Spinal cord (tissue), 10 donors: ENCODE measurements at places on chromosomes 5 and 9.

DNA sequence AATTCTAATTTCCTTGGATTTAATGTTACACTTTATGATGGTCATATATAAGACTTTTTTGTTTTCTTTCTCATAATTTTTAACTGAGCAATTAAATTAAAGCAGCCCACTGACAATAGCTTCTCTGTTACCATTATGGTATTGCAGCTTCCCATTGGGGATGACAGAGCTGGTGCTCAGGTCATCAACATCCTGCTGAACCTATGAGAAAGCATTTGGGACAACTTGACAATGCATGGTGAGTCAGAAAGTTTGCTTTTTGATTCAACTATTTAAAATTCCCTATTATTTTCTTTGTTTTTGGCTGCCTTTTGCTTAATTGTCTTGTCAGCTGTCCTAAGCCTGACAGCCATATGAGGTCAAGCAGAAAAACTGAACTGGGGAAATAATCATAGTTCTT, 487.4 kb upstream of the RIOK2 start:
- DNase-seq = no peak

- no peak for DNase-seq
Measured at GRCh38 chr5:120512068-120512467, 48.0 kb downstream of the PRR16 start.

GRCh38 chr9:114412048-114412683, 24.4 kb upstream of the AKNA start:
- no peak for DNase-seq

- DNase-seq = peak; percentile 91
Measured at GRCh38 chr9:125407974-125408900, 146.6 kb downstream of the GAPVD1 start.

- peak; percentile 91 for DNase-seq
Measured at GRCh38 chr9:6827439-6828145, 69.8 kb downstream of the KDM4C start.

GRCh38 chr9:134127065-134127580, 8.8 kb upstream of the WDR5 start:
- no peak for DNase-seq

DNA sequence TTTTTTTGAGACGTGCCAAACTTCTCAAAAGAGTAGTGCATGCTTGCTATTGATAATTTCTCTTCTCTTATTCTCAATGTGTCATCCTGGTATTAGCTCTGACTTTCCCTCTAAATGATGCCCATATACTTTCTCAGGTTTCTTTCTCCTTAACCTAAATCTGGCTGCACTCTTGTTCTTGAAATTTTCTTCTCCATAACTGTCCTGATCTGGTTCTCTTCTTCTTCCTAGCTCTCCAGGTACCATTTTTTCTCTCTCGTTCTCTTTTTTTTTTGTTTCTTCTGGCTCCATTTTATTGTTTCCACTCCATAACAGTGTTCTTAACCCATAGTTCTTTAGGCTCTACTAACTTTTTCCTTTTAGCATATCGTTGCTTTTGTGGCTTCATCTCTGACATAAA, 47.9 kb downstream of the ACTBL2 start:
- no peak for DNase-seq

DNA sequence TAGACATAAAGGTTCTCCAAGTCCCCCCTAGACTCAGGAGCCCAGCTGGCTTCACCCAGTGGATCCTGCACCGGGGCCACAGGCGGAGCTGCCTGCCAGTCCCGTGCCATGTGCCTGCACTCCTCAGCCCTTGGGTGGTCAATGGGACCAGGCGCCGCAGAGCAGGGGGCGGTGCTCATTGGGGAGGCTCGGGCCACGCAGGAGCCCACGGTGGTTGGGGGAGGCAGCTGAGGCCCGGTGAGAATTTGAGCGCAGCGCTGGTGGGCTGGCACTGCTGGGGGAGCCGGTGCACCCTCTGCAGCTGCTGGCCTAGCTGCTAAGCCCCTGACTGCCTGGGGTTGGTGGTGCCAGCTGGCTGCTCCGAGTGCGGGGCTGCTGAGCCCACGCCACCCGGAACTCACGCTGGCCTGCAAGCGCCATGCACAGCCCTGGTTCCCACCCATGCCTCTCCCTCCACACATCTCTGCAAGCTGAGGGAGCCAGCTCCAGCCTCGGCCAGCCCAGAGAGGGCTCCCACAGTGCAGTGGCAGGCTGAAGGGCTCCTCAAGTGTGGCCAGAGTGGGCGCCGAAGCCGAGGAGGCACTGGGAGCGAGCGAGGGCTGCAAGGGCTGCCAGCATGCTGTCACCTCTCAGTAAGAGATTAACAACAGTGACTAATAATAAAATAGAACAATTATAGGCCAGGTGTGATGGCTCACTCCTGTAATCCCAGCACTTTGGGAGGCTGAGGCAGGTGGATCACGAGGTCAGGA, 65.9 kb downstream of the SPATA31D1 start:
- no peak for DNase-seq

DNA sequence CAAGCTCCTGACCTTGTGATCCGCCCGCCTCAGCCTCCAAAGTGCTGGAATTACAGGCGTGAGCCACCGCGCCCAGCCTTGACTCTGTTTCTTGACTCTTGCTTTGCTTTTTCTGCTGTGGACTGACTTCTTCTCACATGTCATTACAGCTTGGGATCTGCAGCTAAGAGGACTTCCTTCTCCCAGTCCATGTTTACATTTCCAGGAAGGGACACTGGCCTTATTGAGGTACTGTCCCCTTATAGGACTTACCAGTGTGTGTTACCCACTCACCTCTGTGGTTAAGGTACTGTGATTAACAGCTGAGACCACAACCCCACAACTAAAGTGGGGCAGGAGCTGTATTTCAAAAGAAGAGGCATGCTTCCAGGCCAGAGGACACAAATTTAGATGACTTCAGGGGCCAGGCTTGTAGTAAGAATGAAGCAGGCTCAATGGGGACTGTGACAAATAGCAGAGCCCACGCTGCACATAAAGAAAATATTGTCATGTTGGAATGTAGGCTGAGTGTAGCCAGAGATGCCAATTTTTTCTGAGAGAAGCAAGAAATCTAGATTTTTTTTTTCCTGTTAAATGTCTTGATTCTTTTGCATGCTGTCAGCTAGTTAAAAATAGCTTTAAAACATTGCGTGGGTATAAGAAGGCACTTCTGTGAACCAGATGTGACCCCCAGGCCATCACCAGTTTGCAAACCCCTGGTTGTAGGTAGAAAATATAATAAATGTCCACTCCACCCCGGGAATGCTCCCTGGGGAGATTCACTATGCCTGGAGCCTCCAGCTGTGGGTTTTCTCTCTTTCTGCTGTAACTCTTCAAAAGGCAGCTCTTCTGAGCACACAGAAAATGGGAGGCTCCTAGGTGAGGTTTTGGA, 75.0 kb downstream of the PTPDC1 start:
- peak; percentile 26 for DNase-seq

DNA sequence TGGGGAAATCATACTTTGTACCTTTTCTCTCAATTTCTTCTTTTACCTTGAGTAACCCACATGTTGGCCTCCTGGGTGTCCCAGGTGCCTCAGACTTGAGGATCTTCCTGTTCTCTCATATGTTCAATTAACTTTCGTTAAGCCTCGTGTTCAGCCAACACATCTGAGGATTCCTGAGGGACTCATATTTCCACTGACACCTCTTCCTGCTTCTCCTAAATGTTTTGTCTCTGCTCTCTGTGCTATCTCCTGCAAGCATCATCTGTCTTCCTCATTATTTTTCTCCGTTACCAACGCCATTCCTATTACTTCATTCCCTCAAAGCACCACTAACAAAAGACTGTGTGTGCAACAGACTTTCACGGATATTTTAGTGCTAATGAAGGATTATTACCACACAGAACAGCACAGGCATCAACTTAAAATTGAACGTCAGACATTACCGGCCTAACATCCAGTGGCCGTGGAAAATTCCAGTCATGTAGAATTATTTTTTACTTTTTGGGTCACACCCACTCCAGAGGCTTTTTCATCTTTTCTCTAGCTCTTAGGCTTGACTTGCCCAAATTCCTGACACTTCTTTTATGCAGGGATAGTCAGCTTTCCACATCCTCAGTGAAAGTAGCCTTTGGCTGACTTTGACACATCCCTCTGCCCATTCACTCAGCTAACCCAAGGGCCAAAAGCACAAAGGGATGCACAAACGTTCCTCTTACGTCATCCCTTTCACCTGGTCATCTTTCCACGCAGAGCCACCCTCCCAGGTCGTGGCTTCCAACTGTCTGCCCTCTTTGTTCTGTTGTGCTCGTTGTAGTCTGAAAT, 46.0 kb upstream of the OSMR start:
- no peak for DNase-seq

GRCh38 chr5:124920909-124921666, 174.6 kb upstream of the ZNF608 start:
- peak; percentile 49 for DNase-seq

GRCh38 chr9:98520221-98520960, 188.3 kb downstream of the GABBR2 start:
- no peak for DNase-seq

DNA sequence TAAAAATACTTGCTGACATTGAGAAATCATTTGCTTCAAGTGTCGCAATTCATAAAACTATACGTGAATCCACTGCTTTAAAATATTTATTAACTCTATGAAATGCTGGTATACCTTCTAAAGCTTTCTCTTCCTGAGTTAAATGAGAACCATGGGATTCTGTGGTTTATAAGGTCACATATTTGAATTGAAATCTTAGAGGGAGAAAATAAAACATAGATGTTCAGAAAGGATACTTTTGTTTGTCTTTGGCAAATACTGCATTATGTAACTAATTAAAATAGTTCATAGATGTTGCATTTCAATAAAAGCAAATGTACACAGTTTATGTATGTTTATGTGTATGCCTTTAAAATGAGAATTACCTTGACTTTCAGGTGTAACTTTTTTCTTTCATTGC, 250.1 kb downstream of the FAM170A start:
- no peak for DNase-seq

- no peak for DNase-seq
Measured at GRCh38 chr5:115520191-115520590, 24.4 kb downstream of the FEM1C start.

- DNase-seq = no peak
Measured at GRCh38 chr9:2809692-2810419, 34.0 kb downstream of the PUM3 start.

- DNase-seq = no peak
Measured at GRCh38 chr5:154944716-154945115, 3.8 kb downstream of the MRPL22 start.

DNA sequence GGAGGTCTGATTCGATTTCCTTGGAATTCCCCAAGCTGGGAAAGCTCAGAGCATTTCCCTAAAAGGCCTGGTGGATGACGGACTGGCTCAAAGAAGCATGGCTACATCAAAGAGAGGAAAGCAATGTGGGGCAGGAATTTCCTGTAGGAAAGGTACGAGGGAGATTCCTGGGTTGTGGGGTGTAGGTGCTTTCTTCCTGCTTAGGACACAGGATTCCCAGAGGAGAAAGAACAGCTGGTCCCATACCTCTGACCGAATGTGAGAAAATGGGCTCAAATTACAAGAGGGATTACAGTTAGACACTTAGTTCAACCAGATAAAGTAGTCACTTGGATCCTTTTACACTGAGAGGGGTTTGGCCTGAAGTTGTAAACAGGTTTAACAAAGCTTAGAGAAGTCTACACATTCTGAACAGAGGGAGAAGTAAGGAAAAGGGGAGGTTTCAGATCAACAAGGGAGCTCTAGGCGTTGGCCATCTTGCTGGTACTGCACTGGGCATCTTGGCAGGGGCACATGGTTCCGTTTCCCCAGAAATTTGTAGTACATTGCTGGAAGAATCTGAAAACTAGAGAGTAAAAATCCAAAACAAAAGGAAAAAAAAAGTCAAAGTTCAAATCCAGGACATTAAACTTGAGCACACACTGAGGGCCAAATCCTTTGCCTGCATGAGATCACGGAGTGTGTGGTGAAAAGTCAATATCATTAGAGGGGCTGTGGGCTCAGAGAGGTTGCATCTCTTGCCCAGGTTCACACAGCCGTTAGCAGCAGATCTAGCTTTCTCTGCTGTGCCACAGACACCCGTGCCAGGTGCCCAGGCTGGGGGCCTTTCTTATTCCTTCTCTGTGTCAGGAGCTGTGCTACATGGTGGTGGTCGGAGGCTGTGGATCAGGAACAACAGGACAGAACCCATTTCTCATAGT, 171.3 kb downstream of the RGS3 start:
- DNase-seq = no peak

- no peak for DNase-seq
Measured at GRCh38 chr5:176644878-176645670, 2.2 kb upstream of the TSPAN17 start.

DNA sequence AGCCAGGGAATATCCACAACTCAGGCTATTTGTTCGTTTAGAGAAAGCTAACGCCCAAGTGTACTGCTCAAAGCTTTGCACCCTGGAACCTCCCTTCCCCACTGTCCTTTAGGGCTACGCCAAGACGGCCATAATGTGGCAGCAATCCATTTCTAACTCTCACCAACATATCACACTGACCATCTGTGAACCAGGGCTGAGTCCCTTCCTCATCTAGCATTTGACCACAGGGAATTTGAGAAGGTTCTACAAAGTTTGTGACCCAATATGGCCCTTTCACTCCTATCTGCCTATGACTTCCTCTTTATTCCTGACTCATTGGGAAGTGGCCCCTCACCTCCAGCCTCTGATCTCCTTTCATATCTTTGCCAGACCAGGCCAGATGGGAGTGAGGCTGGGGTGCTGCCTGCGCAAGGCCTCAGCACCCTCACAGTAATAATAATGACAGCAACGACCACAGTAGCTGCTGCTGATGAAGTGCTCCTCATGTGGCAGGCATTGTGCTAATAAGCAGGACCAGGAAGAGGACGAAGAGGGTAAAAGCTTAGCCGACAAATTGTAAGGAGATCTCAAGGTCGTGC, 9.3 kb upstream of the ARAP3 start:
- no peak for DNase-seq

- DNase-seq = no peak
Measured at GRCh38 chr9:110995420-110996340, 42.6 kb downstream of the LPAR1 start.

- DNase-seq = no peak
Measured at GRCh38 chr9:13244181-13244580, 35.3 kb downstream of the MPDZ start.

- DNase-seq = no peak
Measured at GRCh38 chr5:136526021-136526420, 160.7 kb upstream of the TRPC7 start.

DNA sequence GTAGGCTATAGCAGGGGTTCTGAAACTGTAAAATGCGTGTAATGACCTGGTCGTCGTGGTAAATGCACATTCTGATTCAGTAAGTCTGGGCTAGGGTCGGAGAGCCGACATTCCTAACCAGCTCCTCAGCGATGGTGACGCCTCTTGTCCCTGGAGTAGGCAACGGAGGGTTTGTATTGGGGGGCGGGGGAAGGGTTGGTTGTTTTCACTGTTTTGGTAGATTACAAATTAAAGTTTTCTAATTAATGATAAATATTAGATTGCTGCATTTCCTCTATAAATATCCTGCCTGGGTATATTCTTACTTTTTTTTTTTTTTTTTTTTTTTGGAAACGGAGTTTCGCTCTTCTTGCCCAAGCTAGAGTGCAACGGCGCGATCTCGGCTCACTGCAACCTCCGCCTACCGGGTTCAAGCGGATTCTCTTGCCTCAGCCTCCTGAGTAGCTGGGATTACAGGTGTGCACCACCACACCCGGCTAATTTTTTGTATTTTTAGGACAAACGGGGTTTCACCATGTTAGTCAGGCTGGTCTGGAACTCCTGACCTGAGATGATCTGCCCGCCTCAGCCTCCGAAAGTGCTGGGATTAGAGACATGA, 566 bp upstream of the ALDH7A1 start:
- DNase-seq = no peak

- no peak for DNase-seq
Measured at GRCh38 chr5:68732251-68732650, 361.6 kb upstream of the SLC30A5 start.
